ENCODE measurements at places on chromosomes 11 and 22.

GRCh38 chr22:36286096-36286957, 33.4 kb downstream of the APOL1 start:
- no peaks in the 10 kb centered on the region for H3K27me3 ChIP-seq
- H3K4me3 ChIP-seq: no peak overlapping the region
- peak overlapping the region; percentile 73 for H3K27ac ChIP-seq
- ATAC-seq: peak; percentile 74
- H3K36me3 ChIP-seq: peaks cover 96% of the 10 kb centered on the region

GRCh38 chr11:118914987-118915386, 10.7 kb downstream of the BCL9L start:
- H3K4me3 ChIP-seq: peak overlapping the region; percentile 98
- peak overlapping the region; percentile 85 for H3K27ac ChIP-seq
- H3K4me1 ChIP-seq: peaks cover 54% of the 10 kb centered on the region
- no peak for ATAC-seq

GRCh38 chr11:16779436-16779835, 41.0 kb downstream of the C11orf58 start:
- no peak overlapping the region for H3K4me3 ChIP-seq

DNA sequence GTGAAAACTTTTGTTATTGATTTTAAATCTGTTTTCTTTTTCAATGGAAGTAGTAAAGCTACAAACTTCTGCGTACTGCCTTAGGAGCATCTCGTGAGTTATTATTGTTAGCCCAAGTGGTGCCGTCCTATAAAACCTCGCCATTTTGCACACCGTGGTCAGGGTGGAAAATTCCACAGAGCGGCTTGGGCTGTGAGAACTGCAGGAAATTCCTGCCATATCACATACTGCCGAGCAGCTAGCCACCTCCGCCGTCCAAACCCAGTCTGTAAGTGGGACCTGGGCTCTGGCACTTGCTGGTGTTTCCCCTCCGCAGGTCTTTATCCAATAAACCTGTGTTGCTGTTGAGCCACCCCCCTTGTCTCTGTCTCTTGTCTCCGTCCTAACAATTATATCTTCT, 88.0 kb upstream of the POU2AF2 start:
- H3K27me3 ChIP-seq: peaks cover 17% of the 10 kb centered on the region
- no peaks in the 10 kb centered on the region for H3K36me3 ChIP-seq
- H3K27ac ChIP-seq: no peak overlapping the region

DNA sequence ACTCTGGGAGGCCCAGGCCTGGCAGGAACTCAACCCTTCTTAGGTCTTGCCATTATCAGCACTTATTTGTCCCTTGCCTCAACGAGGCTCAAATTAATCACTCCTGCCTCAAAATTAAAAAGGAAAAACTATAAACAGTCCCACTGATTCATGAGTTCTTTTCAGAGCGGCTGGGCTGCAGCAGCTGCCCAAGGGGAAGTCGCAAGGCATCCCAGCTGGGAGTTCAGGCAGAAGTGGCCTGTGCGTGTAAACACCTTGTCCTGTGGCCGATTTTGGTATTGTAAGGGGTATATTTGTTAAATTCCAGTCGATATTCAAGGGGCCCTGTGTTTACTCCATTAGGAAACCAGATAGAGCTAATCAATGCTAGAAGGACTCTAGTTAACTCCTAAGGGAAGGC, 213.9 kb upstream of the CADM1 start:
- no peaks in the 10 kb centered on the region for H3K36me3 ChIP-seq
- H3K27me3 ChIP-seq: no peaks in the 10 kb centered on the region
- no peak overlapping the region for H3K27ac ChIP-seq
- no peak for ATAC-seq

GRCh38 chr11:7530013-7530640, 16.3 kb downstream of the PPFIBP2 start:
- no peak for ATAC-seq
- peak overlapping the region; percentile 28 for H3K27ac ChIP-seq
- no peak overlapping the region for H3K4me3 ChIP-seq
- H3K27me3 ChIP-seq: no peaks in the 10 kb centered on the region

DNA sequence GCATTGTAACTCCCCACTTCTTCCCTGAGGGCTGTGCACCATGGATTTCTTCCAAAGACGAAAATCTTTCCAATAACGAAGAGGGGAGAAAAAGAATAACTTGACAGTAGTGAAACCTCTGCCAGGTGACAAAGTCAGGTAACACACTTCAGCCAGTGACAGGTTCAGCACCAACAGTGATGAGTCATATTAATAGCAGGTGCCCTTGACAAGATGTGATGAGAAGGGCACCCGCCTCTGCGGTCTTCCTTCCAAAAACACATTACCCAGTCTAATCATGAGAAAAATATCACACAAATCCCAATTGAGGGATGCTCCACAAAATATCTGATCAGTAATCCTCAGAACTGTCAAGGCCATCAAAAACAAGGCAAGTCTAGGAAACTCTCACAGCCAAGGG, 157.8 kb downstream of the EFCAB6 start:
- H3K27ac ChIP-seq: no peak overlapping the region
- no peak for ATAC-seq
- peaks cover 18% of the 10 kb centered on the region for H3K27me3 ChIP-seq
- no peak overlapping the region for H3K4me3 ChIP-seq
- no peaks in the 10 kb centered on the region for H3K4me1 ChIP-seq

- ATAC-seq: no peak
- H3K4me1 ChIP-seq: peaks cover 26% of the 10 kb centered on the region
- H3K36me3 ChIP-seq: peaks cover 100% of the 10 kb centered on the region
- no peak overlapping the region for H3K4me3 ChIP-seq
These were observed 20.7 kb downstream of the SUN2 start for GRCh38 chr22:38735126-38735464.

DNA sequence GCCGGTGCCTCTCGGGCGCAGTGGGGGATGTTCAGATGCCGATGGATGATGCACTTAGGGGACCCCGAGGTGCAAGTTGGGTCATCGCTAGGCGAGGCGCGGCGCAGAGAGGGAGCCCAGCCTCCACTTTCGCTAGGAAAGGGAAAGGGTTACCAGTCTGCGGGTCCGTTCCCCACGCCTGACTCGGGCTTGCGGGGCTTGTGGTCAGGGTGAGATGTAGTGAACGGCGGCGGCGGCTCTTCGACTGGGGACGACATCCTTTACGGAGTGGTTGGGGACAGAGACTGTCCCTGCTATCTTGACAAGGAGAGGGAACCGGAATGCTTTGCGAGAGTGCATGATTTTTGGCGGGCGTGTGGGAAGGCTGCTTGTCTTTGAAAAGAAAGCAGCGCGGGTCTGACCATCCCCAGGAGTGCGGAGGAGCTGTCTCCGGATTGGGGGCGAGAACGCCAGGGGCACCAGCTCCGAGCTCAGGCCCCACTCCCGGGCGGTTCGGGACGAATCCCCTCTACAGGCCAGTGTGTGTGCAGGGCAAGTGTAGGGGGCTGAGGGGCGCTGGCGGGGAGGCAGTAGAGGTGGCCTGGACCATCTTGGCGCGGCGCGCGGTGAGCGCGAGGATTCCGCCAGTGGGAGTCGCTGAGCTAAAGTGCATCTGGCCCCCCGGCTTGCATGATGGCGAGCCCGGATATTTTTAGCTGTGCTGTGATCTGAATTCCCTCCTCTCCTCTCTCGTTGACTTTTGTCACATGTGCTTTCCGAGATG, 1.1 kb downstream of the FAT3 start:
- no peak overlapping the region for H3K4me3 ChIP-seq
- peaks cover 34% of the 10 kb centered on the region for H3K27me3 ChIP-seq
- ATAC-seq: no peak
- no peaks in the 10 kb centered on the region for H3K36me3 ChIP-seq
- H3K4me1 ChIP-seq: peaks cover 4% of the 10 kb centered on the region

DNA sequence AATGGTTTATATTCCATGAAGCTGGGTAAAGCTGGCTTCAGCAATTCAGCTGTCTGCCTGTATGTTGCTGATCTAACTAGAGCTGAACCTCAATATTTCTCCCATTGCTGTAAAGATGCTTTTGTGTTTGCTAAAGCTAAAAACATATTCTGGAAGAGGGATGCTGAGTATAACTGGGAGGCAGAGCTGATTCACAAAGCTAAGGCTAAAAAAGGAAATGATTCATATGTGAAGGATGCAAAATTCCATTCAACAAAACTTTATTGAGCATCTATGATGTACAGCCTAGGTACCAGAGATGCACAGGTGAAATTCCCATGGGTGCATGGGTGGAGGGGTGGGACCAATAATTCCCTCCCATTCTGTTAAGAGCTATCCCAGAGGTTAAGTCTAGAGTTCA, 193.9 kb downstream of the KIF18A start:
- H3K27me3 ChIP-seq: peaks cover 10% of the 10 kb centered on the region
- no peak overlapping the region for H3K4me3 ChIP-seq
- H3K27ac ChIP-seq: no peak overlapping the region
- no peaks in the 10 kb centered on the region for H3K4me1 ChIP-seq
- no peak for ATAC-seq

DNA sequence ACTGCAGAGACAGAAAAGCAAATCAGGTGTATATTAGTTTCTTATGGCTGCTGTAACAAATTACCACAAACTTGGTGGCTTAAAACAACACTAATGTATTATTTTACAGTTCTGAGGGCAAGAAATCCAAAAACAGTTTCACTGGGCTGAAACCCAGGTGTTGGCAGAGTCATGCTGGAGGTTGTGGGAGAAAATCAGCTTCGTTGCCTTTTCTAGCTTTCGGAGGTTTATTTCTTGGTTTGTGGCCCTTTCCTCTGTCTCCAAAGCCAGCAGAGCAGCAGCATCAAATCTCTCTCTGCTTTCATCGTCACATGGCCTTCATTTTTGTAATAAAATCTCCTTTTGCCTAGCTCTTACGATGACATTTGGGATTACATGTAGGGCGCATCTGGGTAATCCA, 33.0 kb upstream of the OR6M1 start:
- H3K4me1 ChIP-seq: no peaks in the 10 kb centered on the region
- no peak overlapping the region for H3K4me3 ChIP-seq
- no peak overlapping the region for H3K27ac ChIP-seq
- peaks cover 14% of the 10 kb centered on the region for H3K27me3 ChIP-seq

DNA sequence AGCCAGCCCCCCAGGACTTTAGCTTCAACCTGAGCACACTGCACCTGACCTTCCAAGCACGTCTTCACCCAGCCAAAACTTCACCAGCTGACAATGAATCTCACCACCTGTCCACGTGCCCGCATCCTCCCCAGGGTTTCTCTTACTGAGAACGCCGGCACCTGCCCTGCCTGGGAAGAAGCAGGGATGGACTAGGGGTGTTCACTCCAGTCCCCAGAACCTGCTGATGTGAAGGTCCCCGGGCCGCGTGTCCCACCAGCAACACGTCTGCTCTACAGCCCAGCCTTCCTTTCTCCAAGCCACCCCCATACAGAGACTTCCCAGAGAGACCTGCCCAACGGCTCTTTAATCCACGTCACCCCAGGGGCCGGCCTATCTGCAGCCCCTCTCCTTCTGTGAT, 12.8 kb downstream of the CPT1A start:
- H3K36me3 ChIP-seq: peaks cover 6% of the 10 kb centered on the region
- H3K4me1 ChIP-seq: peaks cover 10% of the 10 kb centered on the region
- H3K4me3 ChIP-seq: no peak overlapping the region
- no peak for ATAC-seq

DNA sequence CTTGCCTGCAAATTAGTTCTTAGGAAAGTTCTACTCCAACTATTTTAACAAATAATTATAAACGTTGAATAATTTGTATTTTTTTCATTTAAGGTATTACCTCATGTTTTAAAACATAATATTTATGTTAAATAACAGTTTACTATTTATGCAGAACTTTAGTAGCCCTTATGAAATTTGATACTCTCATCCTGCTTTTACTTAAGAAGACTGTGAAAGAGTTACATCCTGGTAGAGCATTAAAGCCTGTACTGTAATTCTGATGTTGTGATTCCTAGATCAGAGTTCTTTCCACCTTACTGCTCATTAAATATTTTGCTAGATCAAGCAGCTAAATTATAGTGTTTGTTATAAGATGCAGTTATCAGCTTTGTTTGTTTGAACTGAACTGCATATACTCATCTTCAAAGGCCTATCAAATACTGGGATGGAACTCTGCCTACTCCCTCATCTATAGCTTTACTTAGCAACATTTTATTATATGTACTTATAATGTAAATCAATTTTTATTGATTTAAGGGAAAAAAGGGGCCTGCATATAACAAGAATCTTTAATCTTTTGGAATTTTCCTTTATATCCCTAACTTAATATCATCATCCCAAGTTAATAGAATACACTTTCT, 304.2 kb downstream of the DYNC2H1 start:
- no peaks in the 10 kb centered on the region for H3K27me3 ChIP-seq
- H3K27ac ChIP-seq: no peak overlapping the region
- no peak overlapping the region for H3K4me3 ChIP-seq
- no peak for ATAC-seq

GRCh38 chr11:13247606-13248296, 29.8 kb upstream of the BMAL1 start:
- ATAC-seq: no peak
- H3K27ac ChIP-seq: no peak overlapping the region
- H3K4me1 ChIP-seq: no peaks in the 10 kb centered on the region
- no peaks in the 10 kb centered on the region for H3K36me3 ChIP-seq
- H3K27me3 ChIP-seq: peaks cover 25% of the 10 kb centered on the region
- H3K4me3 ChIP-seq: no peak overlapping the region

GRCh38 chr11:129967996-129968395, 34.6 kb downstream of the PRDM10 start:
- H3K4me1 ChIP-seq: peaks cover 8% of the 10 kb centered on the region
- H3K27ac ChIP-seq: peak overlapping the region; percentile 24
- no peak overlapping the region for H3K4me3 ChIP-seq
- no peaks in the 10 kb centered on the region for H3K27me3 ChIP-seq
- peaks cover 5% of the 10 kb centered on the region for H3K36me3 ChIP-seq
- ATAC-seq: no peak

DNA sequence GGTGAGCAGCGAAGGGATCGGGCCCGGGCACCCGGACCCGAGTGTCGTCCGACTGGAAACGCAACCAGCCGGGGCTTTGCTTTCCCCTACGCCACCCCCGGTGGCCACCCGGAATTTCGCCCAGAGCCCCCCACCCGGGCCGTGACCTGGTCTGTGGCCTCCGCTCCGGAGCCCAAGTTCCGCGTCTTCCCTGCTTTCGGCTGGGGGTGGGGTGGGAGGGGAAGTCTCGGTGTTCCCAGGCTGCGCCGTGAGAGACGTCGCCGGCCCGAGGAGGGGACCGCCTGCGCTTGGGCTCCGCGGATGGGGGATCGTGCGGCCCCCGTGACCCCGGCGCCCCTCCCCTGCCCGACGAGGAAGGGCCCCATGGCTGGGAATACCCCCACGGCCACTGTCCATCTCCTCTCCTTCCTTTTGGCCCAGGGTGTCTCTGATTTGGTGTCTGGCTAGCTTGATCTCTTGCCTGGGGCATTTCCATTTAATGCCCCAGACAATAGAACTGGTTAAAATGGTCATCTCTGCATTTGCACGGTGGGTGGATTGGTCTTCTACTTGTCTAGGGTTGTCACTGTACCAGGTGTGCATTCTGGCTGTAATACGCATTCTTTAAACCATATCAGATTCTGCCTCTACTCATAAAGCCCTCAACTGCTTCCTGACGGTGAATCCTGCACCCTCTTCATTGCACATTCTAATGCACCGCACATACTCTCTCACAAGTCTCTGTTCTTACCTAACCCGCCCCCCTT, 789 bp downstream of the SIK2 start:
- H3K27ac ChIP-seq: peak overlapping the region; percentile 90
- peak overlapping the region; percentile 91 for H3K4me3 ChIP-seq
- H3K27me3 ChIP-seq: no peaks in the 10 kb centered on the region
- no peak for ATAC-seq
